Spleen (tissue), 13 donors: ENCODE measurements at places on chromosomes 7 and 10. TPM values are rescaled to one million over a fixed set of nuclear protein-coding genes. Genes with fewer than 3 reads are reported as not detected.

GRCh38 chr10:26881600-26882331, 21.0 kb upstream of the ABI1 start:
- H3K27me3 ChIP-seq, result peaks cover 19% of the 10 kb centered on the region
- H3K36me3 ChIP-seq, result no peaks in the 10 kb centered on the region
- no peak overlapping the region for H3K4me3 ChIP-seq
- peaks cover 7% of the 10 kb centered on the region for H3K4me1 ChIP-seq

GRCh38 chr7:50798126-50798525, 15.4 kb upstream of the GRB10 start:
- no peaks in the 10 kb centered on the region for H3K27me3 ChIP-seq
- no peak for DNase-seq
- H3K27ac ChIP-seq, result no peak overlapping the region

DNA sequence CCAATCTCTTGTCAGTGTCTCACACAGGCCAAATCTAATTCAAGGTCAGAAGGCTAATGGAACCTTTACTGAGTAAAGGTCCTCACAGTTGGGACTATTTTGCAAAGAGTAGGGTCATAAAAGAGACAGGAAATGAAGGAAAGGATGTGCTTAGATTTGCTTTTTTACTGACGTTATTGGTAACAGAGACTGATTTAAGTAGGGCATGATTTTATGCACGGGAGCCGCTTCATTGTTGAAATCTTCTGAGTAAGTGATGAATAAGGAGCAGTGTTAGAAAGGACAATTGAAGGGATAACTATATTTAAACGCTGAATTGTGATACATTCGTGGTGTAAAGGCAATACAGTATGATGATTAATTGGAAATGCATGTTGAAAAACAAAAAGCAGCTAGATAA, 261.5 kb downstream of the MALRD1 start:
- no peaks in the 10 kb centered on the region for H3K4me1 ChIP-seq
- H3K36me3 ChIP-seq, result no peaks in the 10 kb centered on the region
- no peak overlapping the region for H3K27ac ChIP-seq
- DNase-seq, result no peak
- H3K4me3 ChIP-seq, result no peak overlapping the region
- no peaks in the 10 kb centered on the region for H3K27me3 ChIP-seq

- H3K36me3 ChIP-seq, result no peaks in the 10 kb centered on the region
- H3K27me3 ChIP-seq, result peaks cover 11% of the 10 kb centered on the region
- no peak for DNase-seq
- no peaks in the 10 kb centered on the region for H3K4me1 ChIP-seq
- H3K27ac ChIP-seq, result no peak overlapping the region
- no peak overlapping the region for H3K4me3 ChIP-seq
These were observed 206.4 kb downstream of the REEP3 start for GRCh38 chr10:63727636-63728035.

DNA sequence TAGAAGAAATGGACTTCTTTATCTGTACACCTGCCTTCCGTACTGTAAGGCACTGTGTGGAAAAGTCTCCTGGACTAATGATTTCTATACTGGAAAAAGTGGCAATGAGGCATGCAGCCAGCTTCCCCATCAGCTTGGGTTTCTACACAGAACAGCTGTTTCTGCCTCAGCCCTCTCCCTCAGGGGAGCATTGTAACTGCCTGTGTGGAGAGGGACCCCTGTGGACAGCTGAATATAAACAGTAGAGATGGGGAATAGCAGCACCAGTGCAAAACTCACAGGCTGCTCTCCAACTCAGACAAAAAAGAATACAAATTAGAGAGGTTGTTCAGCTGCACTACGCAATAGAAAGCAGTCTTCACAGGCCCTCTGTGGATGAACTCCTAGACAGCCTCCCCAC, 451.3 kb upstream of the MBL2 start:
- no peak for DNase-seq
- H3K36me3 ChIP-seq, result no peaks in the 10 kb centered on the region
- no peak overlapping the region for H3K4me3 ChIP-seq
- H3K27ac ChIP-seq, result no peak overlapping the region
- no peaks in the 10 kb centered on the region for H3K4me1 ChIP-seq
- no peaks in the 10 kb centered on the region for H3K27me3 ChIP-seq

DNA sequence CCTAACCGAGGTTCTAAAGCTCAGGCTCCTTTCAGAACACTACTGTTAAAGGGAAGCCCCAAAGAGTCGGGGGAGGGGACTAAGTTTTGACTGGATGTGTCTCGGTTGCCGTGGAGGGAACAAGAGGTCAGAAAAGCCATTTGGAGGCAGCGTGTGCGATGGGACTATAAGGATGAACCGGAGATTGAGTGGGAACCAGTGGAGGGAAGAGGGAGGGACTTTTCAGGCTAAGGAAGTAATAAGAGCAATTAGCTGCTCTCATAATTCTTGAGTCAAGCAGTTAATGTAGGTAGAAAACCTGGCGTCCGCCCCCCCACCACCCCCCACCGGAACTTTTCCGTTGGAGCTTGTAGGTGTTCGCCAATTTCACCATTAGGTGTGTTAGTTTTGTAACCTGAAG, 491 bp upstream of the AKAP9 start:
- no peak for DNase-seq
- H3K27ac ChIP-seq, result peak overlapping the region; percentile 94
- H3K4me3 ChIP-seq, result peak overlapping the region; percentile 75

DNA sequence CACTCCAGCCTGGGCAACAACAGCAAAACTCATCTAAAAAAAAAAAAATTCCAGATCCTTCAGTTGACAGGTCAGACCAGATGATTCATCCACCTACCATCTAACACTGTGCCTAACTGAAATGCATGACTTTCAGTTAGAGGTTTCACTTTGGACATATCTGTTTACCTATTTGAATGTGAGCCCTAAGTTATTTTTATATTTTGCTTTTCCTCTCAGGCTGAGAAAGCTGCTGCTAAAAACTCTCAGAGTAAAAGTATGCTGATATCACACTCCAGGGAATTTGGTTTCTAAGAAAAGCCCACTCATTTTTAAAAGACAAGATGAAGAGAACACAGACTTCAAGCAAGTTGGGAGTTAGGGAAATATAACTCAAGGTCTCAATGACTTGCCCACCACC, 126.0 kb downstream of the SGMS1 start:
- H3K27me3 ChIP-seq, result no peaks in the 10 kb centered on the region
- H3K27ac ChIP-seq, result no peak overlapping the region
- no peaks in the 10 kb centered on the region for H3K36me3 ChIP-seq
- no peak overlapping the region for H3K4me3 ChIP-seq
- H3K4me1 ChIP-seq, result peaks cover 12% of the 10 kb centered on the region

DNA sequence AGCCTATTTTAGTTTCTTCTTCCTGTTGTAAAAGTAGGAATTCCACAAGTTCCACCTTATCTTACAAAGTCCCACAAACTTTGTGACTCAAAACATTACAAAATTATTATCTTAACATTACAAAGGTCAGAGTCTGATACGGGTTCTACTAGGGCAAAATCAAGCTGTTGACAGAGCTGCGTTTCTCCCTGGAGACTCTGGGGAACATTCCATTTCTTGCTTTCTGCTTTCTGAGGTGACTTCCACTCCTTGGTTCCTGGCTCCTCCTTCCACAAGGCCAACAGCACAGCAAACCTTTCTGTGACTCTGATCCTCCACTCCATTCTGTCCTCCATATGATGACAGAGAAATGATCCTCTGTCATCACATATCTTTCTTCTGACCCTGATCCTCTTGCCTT, 10.6 kb downstream of the OR2F1 start:
- no peak overlapping the region for H3K4me3 ChIP-seq
- no peak for DNase-seq
- H3K27me3 ChIP-seq, result no peaks in the 10 kb centered on the region
- H3K36me3 ChIP-seq, result no peaks in the 10 kb centered on the region
- no peaks in the 10 kb centered on the region for H3K4me1 ChIP-seq
- H3K27ac ChIP-seq, result no peak overlapping the region

GRCh38 chr7:311796-312195, 21.8 kb downstream of the FOXL3 start:
- H3K27ac ChIP-seq, result no peak overlapping the region
- no peaks in the 10 kb centered on the region for H3K36me3 ChIP-seq
- peak; percentile 59 for DNase-seq
- H3K4me1 ChIP-seq, result no peaks in the 10 kb centered on the region
- no peak overlapping the region for H3K4me3 ChIP-seq
- H3K27me3 ChIP-seq, result no peaks in the 10 kb centered on the region

- H3K27ac ChIP-seq, result peak overlapping the region; percentile 6
- no peaks in the 10 kb centered on the region for H3K36me3 ChIP-seq
- no peak for DNase-seq
- no peaks in the 10 kb centered on the region for H3K27me3 ChIP-seq
- H3K4me3 ChIP-seq, result no peak overlapping the region
These were observed 16.0 kb downstream of the KAT6B start for GRCh38 chr10:74842301-74842954.

DNA sequence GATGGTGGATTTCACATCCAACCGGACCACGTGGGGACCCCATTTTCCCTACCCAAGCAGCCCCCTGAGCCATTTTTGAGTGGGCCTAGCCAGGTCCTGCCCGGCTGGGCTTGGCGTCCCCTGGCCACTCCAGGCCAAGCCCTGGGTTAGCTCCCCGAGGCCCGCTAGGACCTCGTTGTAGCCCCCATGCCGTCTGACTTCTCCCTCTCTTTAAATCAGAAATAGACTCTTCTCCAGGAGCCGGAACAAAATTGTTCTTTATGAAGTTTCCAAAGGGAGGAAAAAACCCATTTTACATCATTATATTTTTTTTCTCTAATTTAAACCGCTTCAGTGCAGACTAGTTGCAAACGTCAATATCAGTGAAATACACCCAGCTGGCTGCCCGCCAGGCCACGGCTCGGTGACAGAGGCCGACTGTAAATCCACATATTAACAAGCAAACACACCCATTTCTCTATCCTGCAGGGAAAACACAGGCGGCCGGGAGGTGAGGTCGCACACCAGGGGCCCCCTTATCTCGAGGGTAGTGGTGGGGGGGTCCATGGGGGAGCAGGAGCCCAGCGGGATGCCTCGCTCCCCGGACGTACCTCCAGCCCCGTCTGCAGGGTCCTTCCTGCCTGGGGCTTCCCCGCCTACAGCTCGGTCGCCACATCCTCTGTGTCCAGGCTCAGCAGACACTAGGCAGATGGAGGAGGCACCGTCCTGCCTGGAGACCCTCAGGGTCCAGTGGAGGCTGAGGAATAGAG, 72.7 kb downstream of the ELFN1 start:
- H3K36me3 ChIP-seq, result peaks cover 9% of the 10 kb centered on the region
- H3K4me1 ChIP-seq, result peaks cover 24% of the 10 kb centered on the region
- DNase-seq, result peak; percentile 82
- H3K27me3 ChIP-seq, result no peaks in the 10 kb centered on the region
- peak overlapping the region; percentile 73 for H3K27ac ChIP-seq

DNA sequence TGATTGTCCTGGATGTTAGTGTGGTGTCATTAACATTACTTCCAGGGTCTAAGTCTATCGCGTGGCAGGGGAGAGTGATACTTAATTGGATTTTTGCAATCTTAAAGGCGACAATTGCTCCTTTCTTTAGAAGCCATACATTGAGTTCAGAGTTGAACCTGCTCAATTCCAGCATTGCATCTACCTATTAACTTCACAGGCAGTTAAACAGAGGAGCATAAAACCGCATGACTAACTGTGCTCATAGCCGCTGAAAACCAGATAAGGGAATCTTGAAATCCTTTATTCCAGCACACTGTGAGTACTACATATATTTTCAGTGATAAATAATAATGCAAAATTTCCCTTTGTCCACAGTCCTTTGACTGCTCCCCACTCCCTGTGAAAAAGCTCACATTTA, 255.3 kb downstream of the STK31 start:
- H3K36me3 ChIP-seq, result no peaks in the 10 kb centered on the region
- H3K4me1 ChIP-seq, result no peaks in the 10 kb centered on the region
- no peak for DNase-seq
- H3K4me3 ChIP-seq, result no peak overlapping the region
- no peaks in the 10 kb centered on the region for H3K27me3 ChIP-seq

- H3K36me3 ChIP-seq, result no peaks in the 10 kb centered on the region
- no peaks in the 10 kb centered on the region for H3K4me1 ChIP-seq
- no peaks in the 10 kb centered on the region for H3K27me3 ChIP-seq
- no peak overlapping the region for H3K27ac ChIP-seq
These were observed 246.5 kb downstream of the COBL start for GRCh38 chr7:51070151-51070550.

GRCh38 chr10:59175538-59176240, 754 bp upstream of the PHYHIPL start:
- H3K4me3 ChIP-seq, result no peak overlapping the region
- no peak overlapping the region for H3K27ac ChIP-seq
- H3K36me3 ChIP-seq, result no peaks in the 10 kb centered on the region
- no peak for DNase-seq
- peaks cover 17% of the 10 kb centered on the region for H3K4me1 ChIP-seq

DNA sequence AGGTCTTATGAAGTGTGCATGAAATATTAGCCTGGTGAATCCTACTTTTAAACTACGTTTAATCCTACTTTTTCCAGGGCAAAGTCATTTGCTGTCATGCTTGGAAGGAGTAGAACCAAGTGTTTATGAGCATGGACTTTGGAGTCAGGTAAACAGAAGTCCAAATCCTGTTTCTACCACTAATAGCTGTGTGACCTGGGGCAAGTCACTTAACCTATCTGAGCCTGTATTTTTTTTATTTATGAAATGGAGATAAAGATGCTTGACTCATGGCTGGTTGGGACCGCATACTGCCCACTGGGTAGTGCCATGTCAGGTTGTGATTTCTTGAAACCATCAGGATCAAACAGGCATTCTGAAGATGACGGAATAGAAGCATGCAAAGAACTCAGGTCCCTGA, 249.6 kb downstream of the BAMBI start:
- H3K36me3 ChIP-seq, result no peaks in the 10 kb centered on the region
- no peaks in the 10 kb centered on the region for H3K4me1 ChIP-seq
- no peak overlapping the region for H3K4me3 ChIP-seq
- H3K27me3 ChIP-seq, result no peaks in the 10 kb centered on the region

GRCh38 chr10:72044417-72045041, 43.8 kb downstream of the SPOCK2 start:
- peaks cover 11% of the 10 kb centered on the region for H3K4me1 ChIP-seq
- no peak for DNase-seq
- H3K27ac ChIP-seq, result no peak overlapping the region
- H3K4me3 ChIP-seq, result no peak overlapping the region

DNA sequence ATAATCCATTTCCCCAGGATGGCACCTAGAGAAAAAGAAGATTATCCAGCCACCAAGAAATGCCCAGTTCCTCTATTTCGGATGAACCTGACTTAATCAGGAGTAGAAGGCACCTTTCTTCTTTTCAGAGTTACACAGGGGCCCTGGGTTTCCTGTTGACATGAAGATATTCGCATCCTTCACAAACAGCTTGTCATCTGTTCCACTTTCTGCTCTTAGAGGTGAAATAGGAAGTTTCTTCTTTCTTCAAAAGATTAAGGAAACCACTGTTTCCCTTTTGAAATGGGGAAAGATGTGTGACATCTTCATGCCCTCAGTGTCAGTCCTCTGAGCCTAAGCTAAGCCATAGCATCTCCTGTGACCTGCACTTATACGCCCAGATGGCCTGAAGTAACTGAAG, 39.1 kb upstream of the RAB18 start:
- no peaks in the 10 kb centered on the region for H3K27me3 ChIP-seq
- peak overlapping the region; percentile 10 for H3K4me3 ChIP-seq
- DNase-seq, result no peak
- H3K36me3 ChIP-seq, result no peaks in the 10 kb centered on the region
- H3K4me1 ChIP-seq, result peaks cover 5% of the 10 kb centered on the region

The PALD1 gene
- 27.8 TPM for total RNA-seq

The CDNF gene
- 1.5 TPM for total RNA-seq

The KIAA1549 gene
- total RNA-seq, result 1.4 TPM

The BLVRA gene
- 122 TPM for total RNA-seq

The GPRIN2 gene
- total RNA-seq, result not detected

The CNTNAP2 gene
- total RNA-seq, result 0.70 TPM

The UBE2D4 gene
- 17.3 TPM for total RNA-seq

The PLAC9 gene
- total RNA-seq, result 3.8 TPM

The CABCOCO1 gene
- not detected for total RNA-seq

The SPDYE11 gene
- total RNA-seq, result not detected
